SK-N-DZ (cell line): ENCODE measurements at places on chromosomes 7 and 10.

DNA sequence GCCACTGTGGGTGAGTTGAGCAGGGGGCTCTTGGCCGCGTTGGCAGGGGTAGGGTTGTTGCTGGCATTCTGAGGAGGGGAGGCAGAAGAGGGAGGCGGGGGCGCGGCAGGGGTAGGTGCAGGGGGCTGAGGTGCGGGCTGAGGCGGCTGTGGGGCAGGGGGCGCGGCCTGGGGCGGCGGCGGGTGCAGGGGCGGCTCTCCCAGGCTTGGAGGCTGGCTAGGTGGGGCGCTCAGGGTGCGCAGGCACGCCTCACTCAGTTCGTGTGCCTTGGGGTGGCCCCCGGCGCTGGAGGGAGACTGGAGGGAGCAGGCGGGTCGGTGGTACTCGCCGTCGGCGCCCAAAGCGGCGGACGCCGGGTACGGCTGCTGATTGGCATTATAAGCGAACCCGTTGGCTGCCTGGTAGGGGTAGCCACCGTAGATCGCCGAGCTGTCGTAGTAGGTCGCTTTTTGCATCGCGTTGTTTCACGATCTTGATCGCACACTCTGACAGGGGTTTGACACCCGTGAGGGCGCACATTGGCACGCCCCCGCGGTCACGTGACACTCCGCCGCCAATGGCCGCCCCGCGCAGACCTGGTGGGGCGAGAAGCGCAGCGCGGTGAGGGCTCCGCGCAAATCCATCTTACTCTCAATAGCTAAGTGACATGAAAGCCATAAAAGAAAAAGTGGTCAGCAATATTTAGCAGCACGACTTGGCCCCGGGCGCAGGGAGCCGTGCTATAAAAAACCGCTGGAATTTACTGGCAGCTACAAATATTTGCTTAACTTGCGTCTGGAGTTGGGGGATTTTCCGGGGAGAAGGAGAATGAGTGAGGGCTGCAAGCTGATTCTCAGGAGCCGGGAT, 7.9 kb upstream of the HOXA2 start:
- no peak for DNase-seq

DNA sequence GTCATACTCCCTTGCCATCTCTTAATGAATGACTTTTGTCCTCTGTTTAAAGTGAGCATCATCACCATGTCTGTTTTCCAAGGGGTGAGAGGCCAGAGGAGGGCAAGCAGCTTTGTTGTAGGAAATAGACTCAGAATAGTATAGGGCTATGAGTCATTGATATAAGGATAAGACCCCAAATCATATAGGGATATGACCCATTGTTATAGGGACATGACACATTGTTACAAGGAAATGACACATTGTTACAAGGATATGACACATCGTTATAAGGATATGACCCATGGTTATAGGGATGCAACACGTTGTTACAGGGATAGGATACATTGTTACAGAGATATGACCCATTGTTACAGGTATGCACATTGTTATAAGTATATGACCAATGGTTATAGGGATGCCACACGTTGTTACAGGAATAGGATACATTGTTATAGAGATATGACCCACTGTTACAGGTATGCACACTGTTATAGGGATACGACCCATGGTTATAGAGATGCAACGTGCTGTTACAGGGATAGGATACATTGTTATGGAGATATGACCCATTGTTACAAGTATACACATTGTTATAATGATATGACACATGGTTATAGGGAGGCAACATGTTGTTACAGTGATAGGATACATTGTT, 311.1 kb upstream of the ADARB2 start:
- no peak for DNase-seq

DNA sequence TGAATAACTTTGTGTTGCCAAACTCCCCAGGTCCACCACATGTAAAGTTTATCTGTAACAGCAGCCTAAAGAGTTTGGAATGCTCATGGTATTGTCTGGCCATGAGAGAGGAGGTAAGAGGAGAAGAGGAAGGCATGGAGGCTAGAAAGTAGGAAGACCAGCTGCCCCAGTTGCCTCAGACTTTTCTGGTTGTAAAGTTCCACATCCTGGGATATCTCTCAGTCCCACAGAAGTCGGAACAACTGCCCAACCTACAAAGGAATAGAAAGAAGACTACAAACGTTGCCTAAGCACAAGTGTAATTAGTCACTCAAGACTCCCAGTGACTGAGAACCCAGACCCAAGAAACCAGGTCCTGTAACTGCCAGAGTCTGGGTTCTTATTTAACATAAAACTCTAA, 47.3 kb downstream of the CREB3L2 start:
- no peak for DNase-seq

GRCh38 chr10:132423966-132424861, 27.2 kb downstream of the PWWP2B start:
- DNase-seq: no peak

DNA sequence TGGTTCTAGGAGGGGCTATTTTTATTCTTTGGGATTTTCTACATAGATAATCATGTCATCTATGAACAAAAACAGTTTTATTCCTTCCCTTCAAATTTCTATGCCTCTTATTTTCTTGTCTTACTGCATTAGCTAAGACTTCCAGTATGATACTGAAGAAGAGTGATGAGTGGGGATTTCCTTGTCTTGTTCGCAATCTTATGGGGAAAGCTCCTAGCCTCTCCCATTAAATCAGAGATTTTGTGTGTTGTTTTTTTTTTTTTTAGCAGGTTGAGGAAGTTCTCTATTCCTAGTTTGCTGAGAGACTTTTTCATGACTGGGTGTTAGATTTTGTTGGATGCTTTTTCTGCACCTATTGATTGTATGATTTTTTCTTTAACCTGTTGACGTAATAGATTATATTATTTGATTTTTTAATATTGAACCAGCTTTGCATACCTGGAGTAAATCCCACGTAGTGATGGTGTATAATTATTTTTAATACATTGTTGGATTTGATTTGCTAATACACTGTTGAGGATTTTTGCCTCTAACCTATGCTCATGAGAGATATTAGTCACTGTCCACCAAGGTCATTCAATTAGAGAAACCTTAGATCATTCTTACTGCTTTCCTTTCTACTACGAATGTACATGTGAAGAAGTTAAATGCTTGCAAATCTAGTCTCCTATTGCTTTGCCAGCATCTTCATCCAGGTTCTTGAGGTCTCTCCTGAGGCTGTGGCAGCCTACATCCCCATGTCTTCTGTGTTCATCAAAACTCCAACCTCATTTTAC, 6.5 kb downstream of the ATP5F1C start:
- DNase-seq: no peak

DNA sequence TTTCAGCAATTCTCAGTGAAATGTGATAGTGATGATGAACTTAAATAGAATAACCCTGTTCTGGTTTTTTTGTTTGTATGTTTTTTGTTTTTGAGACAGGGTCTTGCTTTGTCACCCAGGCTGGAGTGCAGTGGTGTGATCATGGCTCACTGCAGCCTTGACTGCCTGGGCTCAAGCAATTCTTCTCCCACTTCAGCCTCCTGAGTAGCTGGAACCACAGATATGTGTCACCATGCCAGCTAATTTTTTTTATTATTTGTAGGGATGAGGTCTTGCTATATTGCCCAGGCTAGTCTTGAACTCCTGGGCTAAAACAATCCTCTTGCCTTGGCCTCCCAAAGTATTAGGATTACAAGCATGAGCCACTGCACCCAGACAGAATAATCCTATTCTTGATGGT, 14.3 kb upstream of the COL17A1 start:
- DNase-seq: no peak

GRCh38 chr10:90051474-90051873, 350.1 kb downstream of the KIF20B start:
- no peak for DNase-seq

- DNase-seq: peak; percentile 38
Observed at GRCh38 chr7:118352867-118353453, 128.5 kb downstream of the ANKRD7 start.

GRCh38 chr10:119602241-119603095, 5.7 kb upstream of the TIAL1 start:
- no peak for DNase-seq

DNA sequence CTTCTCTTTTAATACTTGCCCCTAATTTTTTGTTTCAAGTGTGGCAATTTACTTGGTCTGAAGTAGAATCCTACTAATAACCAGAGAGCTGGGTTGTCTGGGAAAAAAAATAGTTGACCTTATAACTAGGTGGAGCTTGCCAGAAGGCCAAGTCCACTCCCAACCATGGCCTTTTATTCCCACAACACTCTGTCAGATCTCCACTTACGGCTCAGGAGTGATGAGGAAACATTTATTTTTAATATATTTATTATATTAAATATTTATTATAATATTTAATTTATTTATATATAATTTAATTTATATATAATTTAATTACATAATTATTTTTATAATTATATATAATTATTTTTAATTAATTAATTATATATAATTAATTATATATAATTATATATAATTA, 58.8 kb downstream of the TSPAN12 start:
- no peak for DNase-seq

DNA sequence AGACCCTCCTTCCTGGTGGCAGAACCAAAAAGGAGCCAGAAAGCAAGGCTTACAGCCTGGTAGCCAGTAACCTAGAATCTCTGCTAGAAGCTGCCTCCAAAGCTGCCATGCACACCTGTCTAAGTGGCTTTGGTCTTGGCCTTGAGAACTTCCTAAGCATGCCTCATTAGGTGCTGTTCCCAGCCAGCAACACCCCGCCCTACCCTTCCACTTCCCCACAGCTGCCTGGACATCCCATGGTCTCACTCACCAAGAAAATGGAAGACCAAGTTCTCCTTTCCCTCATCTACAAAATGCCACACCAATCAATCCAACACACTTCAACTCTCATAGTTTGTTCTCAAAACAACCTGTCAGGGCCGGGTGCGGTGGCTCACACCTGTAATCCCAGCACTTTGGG, 4.2 kb downstream of the PSAP start:
- DNase-seq: no peak

DNA sequence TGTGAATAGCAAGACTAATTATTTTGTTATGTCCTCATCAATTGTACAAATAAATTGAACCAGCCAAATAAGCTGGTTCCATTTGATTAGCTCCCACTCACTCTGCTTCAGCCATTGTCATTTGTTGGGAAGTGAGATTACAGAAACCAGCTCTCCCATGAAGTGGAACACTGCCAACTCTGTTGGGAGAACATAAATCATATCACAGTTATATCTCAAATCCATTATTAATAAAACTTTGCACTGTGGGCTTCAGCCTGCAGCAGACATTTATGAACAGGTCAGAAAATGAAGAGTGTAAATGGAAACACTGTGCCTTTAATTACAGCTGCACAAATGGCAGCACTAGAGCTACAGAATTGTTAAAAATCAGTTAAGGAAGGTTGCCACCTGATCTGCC, 46.7 kb upstream of the TEX47 start:
- no peak for DNase-seq

GRCh38 chr7:80720146-80720545, 81.7 kb downstream of the CD36 start:
- DNase-seq: no peak

- peak; percentile 73 for DNase-seq
Observed at GRCh38 chr7:33895025-33895804, 10.1 kb upstream of the BMPER start.

DNA sequence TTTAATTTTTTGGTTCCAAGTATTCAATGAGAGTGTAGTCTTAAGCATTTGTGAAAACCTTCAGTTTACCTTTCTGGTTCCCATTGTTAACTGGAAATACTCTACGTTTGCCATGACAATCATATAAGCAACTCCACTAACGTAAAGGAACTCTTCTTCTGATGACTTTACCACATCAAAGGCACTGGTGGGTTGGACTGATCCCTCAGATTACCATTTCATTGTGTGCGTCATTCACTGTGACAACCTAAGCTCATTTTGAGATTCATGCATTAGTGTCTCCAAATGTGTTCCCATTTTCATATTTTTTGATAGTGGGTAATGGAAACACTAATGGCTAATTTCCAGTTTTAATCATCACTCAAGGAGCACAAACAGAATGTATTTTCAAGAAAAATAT, 119.9 kb upstream of the COL1A2 start:
- no peak for DNase-seq

DNA sequence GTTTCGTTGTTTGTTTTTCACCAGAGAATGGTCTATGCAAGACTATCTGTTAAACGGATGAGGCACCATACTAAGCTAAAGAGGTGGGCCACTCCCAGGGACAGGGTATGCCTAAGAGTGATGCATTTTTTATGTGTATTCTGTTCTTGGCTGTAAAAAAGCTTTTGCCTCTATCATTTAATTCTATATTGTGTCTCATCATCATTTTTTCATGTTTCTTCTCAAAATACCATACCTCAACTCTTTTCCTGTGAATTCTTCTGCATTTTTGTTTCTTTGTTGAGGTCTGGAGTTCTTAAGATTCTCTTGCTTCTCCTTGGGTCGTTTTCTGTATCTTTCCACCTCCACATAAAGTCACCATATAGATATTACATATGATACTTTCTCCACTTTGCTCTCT, 357.4 kb downstream of the GPR158 start:
- no peak for DNase-seq

DNA sequence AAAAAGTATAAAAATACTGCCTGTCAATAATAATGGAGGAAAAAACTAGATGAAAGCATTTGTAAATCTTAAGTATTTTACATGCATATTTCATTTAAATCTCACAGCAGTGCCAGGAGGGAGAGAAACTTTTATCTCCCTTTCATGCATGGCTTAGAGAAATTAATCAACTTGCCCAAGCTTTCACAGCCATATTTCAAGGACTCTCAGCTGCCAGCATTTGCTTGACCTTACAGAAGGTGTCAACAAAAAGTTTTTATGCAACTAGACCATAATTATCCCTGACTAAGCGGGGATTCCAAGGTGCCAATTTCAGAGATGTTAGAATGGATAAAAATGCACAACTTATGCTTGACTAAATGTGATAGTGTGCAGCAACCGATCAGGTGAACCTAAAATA, 125.4 kb downstream of the ZFAND4 start:
- DNase-seq: no peak

DNA sequence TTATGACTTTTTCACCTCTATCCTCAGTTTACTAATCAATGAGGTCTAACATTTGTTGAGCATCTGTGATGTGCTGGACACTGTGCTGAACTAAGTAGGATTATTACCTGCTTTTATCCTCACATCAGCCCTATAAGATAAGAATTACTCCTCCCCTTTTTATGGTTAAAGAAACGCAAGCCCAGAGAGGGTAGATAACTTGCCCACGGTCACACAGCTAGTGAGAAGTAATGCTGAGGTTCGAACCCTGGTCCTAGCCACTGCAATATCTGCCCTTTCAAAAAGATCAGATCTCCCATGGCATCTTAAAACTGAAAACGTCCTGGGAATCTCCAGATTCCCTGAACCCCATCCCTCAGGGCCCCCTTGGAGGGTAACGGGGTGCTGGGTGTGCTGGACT, 118.3 kb downstream of the C10orf105 start:
- no peak for DNase-seq

- DNase-seq: peak; percentile 37
Observed at GRCh38 chr7:134943785-134944400, 42.4 kb upstream of the AGBL3 start.

DNA sequence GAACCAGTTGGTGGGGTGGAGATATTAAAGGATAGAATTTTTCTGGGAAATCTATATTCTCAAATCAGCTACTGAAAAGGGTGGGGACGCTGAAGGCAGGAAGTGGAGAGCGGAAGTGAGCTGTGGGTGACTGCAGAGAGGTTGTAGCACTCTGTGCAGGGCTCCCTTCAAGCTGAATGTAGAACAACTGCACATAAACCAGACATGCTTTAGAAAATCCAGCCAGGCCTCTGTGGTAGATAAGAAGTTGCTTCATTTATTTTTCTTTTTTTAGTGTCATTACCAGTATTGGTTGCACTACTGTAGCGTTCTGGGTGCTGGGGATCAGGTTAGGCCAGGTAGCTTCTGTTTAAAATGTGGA, 127.8 kb downstream of the CELF2 start:
- DNase-seq: no peak
